ENCODE measurements at places on chromosomes 7 and 10.

DNA sequence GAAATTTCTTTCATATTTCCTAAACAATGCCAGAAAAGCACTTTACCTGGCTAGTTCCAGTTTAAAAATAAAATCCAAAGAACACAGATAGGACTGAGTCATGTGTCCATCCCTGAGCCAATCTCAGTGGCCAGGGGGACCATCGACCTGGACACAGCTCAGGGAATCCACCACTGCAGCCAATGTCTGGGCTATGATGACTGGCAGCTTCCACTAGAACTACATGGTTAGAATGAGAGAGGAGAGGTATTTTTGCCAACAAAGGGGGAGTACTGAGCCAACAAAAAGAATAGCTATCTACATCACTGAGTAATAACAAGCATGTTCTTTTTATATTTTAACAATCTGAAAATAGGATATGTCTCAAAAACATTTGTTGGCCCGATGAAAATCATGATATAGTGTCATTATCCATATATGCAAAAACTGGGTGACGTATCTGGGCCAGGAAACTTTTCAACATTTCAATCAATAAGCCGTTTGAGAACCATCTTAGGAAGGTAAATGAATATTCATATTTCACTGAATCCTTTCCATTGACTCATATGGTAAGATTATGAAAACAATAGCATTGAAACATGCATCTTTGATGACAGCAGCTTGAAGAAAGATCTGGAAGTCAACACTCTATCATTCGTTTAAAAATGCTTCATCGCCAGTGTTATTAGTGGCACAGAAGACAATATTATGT is 104.0 kb downstream of the TPK1 start:
- DNase-seq = no peak

DNA sequence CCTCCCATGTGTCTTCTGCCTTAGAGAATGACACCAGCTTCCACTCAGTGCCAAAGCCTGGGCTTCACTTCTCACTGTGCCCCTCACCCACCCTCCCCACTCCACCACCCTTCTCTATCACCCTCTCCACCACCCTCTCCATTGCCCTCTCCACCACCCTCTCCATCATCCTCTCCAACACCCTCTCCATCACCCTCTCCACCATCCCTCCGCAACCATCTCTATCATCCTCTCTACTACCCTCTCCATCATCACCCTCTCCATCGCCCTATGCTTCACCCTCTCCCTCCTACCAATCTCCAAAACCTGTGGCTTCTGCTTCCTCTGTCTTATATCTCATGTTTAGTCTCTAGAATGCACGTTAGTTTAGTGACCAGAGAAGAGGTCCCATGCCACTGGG is 91.0 kb upstream of the TMEM72 start:
- DNase-seq = no peak

- DNase-seq = no peak
Observed at GRCh38 chr7:8214244-8214824, 47.6 kb downstream of the ICA1 start.

DNA sequence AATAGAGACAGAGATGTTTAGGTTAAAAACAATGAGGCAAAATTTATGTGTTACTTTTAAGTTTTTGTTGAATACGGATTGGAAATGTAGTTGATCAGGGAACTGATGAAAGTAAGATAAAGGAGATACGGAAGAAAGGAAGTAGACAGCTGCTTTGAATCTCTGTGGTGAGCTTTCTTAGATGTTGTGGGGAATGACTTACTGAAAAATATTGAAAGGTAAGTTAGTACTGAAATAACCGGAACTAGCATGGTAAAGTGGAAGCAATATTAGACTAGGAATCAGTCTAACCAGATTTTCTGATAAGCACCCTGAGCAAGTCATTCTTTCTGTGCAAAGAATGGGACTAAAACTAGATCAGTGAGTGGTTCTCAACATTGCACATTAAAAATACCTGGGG is 34.8 kb downstream of the LUC7L2 start:
- DNase-seq = peak; percentile 20
